CD4-positive, alpha-beta T cell treated with Interleukin-1 beta for 1 hour (primary cell): ENCODE measurements at places on chromosomes 12 and 14.

- DNase-seq: no peak
These were observed 32.6 kb upstream of the PZP start for GRCh38 chr12:9240776-9241175.

DNA sequence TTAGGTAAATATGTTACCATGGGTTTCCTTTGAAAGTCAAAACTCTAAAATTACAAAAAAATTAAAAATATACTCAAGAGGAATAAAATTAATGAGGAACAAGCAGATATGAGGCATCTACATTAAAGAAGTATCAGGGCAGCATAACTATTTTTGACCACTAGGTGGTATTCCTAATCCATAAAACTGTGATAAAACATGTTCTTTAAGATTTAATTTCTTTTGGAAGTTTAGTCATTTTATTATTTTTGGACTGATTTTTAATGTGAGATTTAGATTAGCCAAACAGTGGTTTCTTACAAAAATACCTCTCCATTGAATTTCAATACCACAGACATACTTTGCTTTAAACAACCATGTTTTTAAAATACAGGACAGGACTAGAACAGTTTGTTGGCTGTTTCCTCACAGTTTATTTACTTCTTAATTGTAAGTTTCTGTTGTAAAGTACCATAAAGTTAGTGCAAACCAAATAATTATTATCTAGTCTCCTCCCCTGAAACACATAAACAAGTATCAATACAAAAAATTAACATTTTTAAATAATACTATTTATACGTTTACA lies 49.8 kb downstream of the NTS start:
- no peak for DNase-seq

GRCh38 chr12:81626406-81626805 lies 132.7 kb downstream of the PPFIA2 start:
- no peak for DNase-seq

DNA sequence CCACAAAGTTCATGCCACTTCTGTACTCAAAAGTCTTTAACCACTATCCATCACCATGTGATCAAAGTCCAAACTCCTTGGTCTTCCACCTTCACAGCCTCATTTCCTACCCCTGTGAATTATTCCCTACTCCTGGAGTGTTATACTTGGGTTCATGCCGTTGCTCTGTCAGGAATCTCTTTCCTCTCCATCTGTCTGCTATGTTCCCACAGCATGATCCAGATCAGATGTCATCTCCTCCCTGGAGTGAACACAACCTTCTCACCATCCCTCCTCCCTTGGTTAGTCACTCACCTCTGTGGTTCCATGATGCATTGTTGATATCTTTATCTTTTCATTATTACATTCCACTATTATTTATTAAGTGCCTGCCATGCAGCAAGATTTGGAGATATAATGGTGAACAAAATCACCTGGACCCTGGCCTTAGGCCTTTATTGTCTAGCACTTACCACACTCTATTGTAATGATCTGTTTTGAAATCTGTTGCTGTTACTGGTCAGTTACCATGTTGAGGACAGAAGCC lies 22.4 kb downstream of the LACRT start:
- DNase-seq: no peak

GRCh38 chr12:48187916-48188695 lies 4.7 kb downstream of the CCDC184 start:
- no peak for DNase-seq

DNA sequence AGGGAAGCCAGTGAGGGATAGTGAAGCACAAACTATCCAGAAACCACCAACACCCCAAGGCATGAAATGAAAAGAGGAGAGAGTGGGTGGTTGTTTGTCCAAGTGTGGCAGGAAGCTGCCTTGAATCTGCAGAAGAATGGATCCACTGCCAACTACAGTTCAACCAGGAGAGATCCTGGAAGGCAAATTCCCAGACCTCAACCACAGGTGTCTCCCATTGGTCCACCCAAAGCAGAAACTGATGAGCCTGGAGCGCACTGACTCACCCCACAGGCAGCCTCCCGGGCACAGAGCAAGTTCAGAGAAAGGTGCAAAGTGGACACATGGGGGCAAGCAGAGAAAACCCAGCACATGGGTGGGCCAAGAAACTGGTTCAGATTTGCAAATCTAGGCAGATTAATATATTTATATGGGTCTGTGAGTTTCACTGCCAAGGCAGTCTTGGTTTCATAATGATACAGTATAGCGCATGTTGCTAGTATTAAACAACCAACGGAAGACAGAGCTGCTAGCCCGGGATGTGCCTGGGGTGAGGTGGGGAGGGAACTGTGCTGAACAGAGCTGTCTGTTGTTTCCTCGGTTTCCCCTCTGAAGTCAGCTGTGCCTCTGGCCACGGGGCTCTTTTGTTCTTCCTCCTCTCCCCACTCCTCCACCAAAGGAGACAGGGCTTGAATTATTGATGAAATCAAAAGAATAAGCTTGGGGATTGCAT lies 416.2 kb upstream of the CCDC196 start:
- DNase-seq: no peak

GRCh38 chr12:7112041-7112440 lies 3.0 kb upstream of the C1RL start:
- DNase-seq: no peak

GRCh38 chr12:54002278-54002914 lies 2.4 kb downstream of the HOXC9 start:
- DNase-seq: no peak

- no peak for DNase-seq
These were observed 133.4 kb downstream of the CEP83 start for GRCh38 chr12:94326234-94326633.

DNA sequence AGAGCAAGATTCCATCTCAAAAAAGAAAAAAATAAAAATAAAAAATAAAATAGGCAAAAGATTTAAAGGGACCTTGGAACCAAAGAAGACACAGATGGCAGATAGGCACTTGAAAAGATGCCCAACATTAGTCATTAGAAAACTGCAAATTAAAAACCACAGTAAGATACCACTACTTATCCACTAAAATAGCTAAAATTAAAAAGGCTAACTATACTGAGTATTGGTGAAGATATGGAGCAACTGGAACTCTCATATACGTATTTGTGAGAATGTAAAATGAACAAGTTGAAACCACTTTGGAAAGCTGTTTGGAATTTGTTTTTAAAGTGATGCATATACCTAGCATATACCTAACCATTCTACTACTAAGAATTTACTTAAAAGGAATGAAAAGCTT lies 22.3 kb downstream of the BLTP3B start:
- DNase-seq: no peak

GRCh38 chr14:33457021-33457420 lies 493.9 kb downstream of the EGLN3 start:
- no peak for DNase-seq

DNA sequence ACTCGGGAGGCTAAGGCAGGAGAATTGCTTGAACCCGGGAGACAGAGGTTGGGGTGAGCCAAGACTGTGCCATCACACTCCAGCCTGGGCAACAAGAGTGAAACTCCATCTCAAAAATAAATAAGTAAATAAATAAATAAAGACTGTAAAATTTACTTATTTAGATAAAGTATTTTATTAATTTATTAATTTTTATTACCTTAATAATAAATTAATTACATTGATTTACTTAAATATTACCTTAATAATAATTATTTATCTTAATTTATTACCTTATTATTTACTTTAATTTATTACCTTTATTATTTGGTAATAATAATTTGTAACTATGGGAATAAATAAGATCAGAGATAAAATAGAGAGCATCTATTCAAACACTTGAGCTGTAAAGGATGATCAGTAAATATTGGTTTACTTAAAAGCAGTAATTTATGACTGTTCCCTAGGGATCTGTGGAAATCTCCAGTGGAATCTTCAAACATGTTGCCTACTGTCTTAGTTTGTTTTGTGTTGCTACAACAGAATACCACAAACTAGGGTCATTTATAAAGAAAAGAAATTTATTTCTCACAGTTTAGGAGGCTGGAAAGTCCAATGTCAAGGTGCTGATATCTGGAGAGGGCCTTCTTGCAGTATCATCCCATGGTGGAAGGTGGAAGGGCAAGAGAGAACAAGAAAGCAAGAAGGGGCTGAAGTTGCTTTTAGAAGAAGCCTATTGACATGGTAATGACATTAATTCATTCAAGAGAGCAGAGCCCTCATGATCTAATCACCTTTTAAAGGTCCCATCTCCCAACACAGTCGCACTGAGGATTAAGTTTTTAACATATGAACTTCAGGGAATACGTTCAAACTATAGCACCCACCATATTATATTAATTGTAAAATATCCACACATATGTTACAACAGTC lies 37.1 kb downstream of the SOCS2 start:
- DNase-seq: no peak

- no peak for DNase-seq
These were observed 18.9 kb upstream of the ANKRD33 start for GRCh38 chr12:51868821-51869495.

GRCh38 chr12:112846619-112847018 lies 55.1 kb downstream of the RPH3A start:
- no peak for DNase-seq

DNA sequence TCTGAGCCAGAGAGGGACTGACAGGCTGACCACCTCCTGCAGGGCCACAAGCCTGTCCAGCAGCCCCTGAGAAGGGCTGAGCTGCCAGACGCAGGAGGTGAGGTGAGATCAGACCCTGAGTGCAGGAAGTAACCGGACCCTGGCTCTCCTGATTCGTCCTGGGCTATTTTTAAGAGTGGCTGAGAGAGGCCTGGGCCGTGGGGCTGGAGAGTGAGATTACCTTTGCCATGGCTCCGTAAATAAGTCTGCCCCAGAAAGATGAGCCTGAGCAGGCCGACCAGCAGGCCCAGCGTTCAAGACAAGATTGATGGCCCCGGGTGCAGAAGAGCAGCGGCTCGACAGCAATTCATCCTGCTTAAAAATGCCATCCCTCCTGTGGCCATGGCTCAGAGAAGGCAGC lies 54.2 kb downstream of the SPTB start:
- no peak for DNase-seq

GRCh38 chr12:114287821-114288525 lies 118.0 kb downstream of the TBX5 start:
- no peak for DNase-seq

GRCh38 chr14:92880351-92880750 lies 42.6 kb upstream of the CHGA start:
- DNase-seq: no peak

GRCh38 chr12:2930865-2931264 lies 28.3 kb upstream of the TEAD4 start:
- no peak for DNase-seq

DNA sequence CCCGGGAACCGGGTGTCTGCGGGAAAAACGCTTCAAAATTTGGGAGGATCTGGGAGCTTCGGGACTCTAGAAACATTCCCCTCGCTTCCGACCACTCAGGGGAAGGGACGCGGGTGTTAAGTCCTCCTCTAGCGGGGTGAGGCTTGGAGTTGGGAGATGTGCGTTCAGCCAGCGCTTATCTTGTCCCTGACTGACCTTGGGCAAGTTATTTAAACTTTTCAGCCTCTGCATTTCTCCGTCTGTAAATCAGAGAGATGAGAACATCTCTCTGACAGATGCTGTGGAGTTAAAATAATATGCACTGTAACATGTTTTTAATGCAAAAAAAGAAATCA lies 76.9 kb upstream of the ANO4 start:
- no peak for DNase-seq

DNA sequence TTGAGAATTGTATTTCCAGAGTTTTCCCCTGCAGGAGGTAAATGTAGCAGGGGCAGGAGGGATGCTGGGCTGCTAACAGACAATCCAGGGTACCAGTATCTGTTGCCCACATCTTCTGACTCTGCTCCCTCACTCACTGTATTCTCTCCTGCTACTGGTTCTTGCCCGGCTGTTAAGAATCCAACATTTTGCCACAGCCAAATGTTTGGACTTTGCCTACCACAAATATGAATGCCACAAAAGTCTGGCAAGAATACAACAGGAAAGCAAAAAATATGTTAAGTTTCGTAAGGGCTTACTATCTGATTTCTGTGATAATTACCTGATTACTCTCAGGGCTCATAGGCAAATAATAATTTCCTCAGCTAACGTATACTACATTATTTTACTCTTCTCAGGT lies 160.0 kb downstream of the BCAT1 start:
- no peak for DNase-seq

- no peak for DNase-seq
These were observed 179.1 kb downstream of the DPF3 start for GRCh38 chr14:72714871-72715214.

GRCh38 chr12:46548605-46549071 lies 176.1 kb upstream of the SLC38A2 start:
- DNase-seq: no peak

- no peak for DNase-seq
These were observed 479.0 kb downstream of the GLT1D1 start for GRCh38 chr12:129332286-129332685.

- no peak for DNase-seq
These were observed 29.0 kb downstream of the RNF34 start for GRCh38 chr12:121428883-121429282.

GRCh38 chr12:1666215-1666614 lies 24.7 kb upstream of the ADIPOR2 start:
- no peak for DNase-seq

DNA sequence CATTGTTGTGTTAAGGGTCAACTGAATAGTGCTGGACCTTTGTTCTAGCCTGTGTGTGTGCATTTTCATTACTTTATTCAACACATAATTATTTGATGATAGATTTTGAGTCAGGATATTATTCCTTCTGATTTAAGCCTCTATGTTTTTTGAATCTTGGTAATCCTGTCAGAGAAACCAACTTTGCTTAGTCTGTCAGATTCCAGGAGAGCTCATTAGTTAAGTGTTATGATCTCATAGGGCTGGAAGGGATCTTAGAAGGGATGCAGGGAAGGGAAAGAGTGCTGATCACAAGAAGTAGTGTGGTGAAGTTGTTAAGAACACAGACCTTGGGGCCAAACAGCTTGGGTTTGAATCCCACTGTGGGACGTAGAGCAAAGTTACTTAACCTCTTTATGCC lies 52.9 kb downstream of the SCN8A start:
- no peak for DNase-seq

DNA sequence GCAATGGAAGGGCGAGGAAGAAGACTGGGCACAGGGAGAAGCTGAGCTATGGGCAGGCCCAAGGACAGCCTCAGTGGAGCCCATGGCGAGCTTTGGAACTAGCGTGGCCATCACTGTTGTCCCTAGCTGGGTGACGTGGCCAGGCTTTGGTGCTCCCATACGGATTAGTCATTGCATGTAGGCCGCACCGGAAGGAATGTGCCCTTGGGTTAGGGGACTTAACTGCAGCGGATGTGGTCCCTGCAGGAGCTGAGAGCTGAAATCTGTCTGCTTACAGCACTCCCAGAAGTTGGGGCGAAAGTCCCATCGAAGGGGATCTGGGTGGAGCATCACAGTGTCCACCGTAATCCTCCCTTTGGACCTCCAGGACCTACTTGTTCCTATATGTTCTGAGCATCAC lies 133.7 kb downstream of the PAPOLA start:
- no peak for DNase-seq

- no peak for DNase-seq
These were observed 49.5 kb upstream of the RTRAF start for GRCh38 chr14:51939755-51940301.

GRCh38 chr12:25764409-25764808 lies 194.1 kb upstream of the RASSF8 start:
- DNase-seq: no peak
